PC-9 (cell line): ENCODE measurements at places on chromosomes 3 and 15.
A peak's percentile ranks its signal among the peaks of the same experiment; 100 is the strongest.

- DNase-seq, result no peak
Observed at GRCh38 chr15:58307313-58307961, 124.4 kb upstream of the LIPC start.

- no peak for DNase-seq
Observed at GRCh38 chr15:63200464-63201249, 11.3 kb downstream of the RAB8B start.

GRCh38 chr3:187210545-187211327, 13.4 kb downstream of the RTP1 start:
- no peak for DNase-seq

- DNase-seq, result peak; percentile 20
Observed at GRCh38 chr3:157175691-157176507, 16.0 kb upstream of the CCNL1 start.

DNA sequence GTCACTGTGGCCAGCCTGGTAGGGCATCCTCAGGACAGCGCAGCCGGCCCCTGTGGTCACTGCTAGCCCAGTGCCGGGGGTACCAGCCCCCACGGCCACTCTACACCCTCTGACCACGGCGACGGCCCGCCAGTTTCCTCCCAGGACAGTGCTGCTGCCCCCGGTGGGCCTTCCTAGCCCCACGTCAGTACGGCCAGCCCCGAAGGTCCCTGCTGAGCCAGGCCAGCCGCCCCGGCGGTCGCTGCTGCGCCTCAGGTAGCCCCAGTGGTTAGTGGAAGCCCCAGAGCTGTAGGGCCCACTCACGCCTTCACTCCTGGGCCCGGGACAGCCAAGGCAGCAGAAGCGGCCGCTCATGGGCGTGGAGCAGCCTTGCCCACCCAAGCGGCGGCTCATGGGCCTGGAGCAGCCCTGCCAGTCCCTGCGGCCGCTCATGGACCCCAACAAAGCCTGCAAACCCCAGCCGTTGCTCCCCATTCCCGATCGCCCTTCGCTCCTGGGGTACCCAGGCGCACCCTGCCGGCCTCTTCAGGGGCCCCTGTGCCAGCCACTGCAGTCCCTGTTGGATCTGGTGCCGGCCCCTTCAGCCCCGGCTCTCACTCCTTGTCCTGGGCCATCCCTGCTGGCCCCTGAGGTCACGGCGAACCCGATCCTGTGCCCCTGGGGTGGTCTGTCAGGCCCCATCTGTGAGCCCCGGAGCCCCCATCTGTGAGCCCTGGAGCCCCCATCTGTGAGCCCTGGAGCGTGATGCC, 9.5 kb upstream of the ROPN1B start:
- DNase-seq, result no peak

- no peak for DNase-seq
Observed at GRCh38 chr3:111534701-111535100, 7.3 kb upstream of the CD96 start.

DNA sequence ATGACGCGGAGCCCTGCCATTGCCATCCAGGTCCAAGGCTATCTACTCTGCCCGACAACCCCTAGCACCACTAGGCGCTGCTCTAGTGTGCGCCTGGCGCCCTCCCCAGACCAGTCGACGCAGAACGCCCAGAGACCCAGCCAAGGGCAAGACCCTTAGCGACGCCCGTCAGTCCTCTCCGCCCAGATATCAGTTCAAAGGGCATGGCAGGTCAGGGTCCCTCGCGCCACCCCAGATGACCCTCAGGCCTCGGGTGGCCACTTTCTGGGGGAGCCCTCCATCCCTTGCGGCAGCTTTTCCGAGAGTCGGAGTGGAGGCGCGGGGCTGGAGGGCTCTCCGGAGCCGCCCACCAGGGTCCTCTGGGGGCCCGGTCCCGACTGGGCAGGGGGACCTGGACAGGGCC, 371 bp upstream of the CLSTN2 start:
- no peak for DNase-seq

- DNase-seq, result no peak
Observed at GRCh38 chr3:12973827-12974226, 99.4 kb downstream of the IQSEC1 start.

DNA sequence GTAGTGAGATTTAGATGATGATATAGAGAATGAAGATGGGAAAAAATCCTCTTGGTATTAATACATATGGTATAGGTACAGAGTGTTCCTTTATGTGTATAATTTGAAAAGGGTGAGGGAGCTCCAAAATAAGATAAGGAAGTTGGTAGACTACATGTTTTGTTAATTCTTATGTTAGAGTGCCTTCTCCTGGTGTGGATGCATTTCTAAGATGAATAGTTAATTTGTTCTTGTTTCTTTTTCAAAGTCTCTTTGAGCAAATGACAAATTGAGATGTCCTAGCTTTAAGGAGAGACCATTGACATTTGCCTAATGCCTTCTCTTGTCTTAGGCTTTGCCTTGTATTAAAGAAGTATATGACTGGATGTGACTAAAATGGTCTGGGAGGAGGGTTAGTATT, 34.1 kb downstream of the AKAP13 start:
- DNase-seq, result no peak

- peak; percentile 94 for DNase-seq
Observed at GRCh38 chr3:119498186-119499011, at the start of gene TIMMDC1. TIMMDC1 (plus strand) TSS chr3:119498547; CDS start chr3:119498734, 187 bp downstream.

- no peak for DNase-seq
Observed at GRCh38 chr15:37044915-37045648, 55.3 kb downstream of the MEIS2 start.

DNA sequence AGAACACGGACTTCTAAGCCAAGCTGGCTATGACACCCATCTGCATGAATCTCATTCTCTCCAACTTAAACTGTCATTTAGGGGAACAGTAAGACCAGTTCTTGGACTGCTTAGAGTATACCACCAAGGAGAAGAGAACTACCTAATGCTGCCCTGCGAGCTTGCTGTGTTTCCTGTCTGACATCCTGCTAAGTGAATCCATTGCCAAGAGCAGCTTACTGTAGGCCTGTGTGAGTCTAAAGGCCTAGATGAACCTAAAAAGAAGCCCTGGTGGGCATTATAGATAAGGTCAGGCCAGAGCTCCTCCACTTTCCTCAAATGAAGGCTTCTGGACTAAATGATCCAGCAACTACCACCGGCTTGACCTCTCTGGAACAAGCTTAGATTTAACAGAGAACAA, 15.0 kb downstream of the LZTFL1 start:
- no peak for DNase-seq

DNA sequence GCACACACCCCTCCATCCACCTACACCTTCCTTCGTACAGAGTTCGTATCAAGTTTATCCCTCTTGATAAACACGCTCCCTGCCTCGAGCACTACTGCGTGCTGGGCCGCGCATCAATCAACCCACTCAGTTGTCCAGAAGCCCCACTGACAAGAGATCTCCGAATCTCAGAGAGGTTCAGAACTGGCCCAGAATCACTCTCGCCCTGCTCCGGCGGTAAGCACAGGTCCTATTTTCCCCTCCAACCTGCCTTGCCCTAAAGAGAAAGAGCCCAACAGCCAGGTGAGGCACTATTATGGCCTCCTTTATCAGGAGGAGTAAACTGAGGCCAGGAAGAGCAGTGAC, 494 bp upstream of the NISCH start:
- no peak for DNase-seq

- no peak for DNase-seq
Observed at GRCh38 chr3:58535531-58536500, 1.2 kb downstream of the ACOX2 start.

GRCh38 chr3:141366285-141367037, 1.8 kb upstream of the ZBTB38 start:
- DNase-seq, result peak; percentile 52

GRCh38 chr3:117547956-117548550, 838.5 kb downstream of the TUSC7 start:
- DNase-seq, result peak; percentile 67

DNA sequence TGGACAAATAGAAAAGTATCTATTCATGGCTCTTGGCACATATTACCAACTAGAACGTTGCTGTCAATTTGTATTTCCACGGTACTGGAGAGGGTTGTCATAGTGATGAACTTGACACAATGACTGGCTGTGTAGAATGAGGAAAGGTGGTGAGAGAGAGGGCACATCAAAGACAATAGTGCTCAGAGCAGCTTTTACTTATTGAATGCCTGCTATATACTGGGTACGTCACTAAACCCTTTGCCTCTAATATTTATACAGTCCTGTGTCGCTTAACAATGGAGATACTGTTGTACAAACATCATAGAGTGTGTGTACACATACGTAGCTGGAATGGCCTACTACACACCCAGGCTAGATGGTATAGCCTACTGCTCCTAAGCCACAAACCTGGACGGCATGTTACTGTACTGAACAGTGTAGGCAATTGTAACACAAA, 8.3 kb downstream of the TMPRSS7 start:
- DNase-seq, result no peak

GRCh38 chr3:30140356-30141075, 465.9 kb upstream of the TGFBR2 start:
- DNase-seq, result no peak

GRCh38 chr3:103873021-103873420, 1438.2 kb downstream of the ZPLD1 start:
- no peak for DNase-seq

GRCh38 chr3:119395923-119396358, 67.5 kb downstream of the TMEM39A start:
- no peak for DNase-seq

GRCh38 chr3:5874931-5875341, 687.4 kb downstream of the EDEM1 start:
- no peak for DNase-seq

DNA sequence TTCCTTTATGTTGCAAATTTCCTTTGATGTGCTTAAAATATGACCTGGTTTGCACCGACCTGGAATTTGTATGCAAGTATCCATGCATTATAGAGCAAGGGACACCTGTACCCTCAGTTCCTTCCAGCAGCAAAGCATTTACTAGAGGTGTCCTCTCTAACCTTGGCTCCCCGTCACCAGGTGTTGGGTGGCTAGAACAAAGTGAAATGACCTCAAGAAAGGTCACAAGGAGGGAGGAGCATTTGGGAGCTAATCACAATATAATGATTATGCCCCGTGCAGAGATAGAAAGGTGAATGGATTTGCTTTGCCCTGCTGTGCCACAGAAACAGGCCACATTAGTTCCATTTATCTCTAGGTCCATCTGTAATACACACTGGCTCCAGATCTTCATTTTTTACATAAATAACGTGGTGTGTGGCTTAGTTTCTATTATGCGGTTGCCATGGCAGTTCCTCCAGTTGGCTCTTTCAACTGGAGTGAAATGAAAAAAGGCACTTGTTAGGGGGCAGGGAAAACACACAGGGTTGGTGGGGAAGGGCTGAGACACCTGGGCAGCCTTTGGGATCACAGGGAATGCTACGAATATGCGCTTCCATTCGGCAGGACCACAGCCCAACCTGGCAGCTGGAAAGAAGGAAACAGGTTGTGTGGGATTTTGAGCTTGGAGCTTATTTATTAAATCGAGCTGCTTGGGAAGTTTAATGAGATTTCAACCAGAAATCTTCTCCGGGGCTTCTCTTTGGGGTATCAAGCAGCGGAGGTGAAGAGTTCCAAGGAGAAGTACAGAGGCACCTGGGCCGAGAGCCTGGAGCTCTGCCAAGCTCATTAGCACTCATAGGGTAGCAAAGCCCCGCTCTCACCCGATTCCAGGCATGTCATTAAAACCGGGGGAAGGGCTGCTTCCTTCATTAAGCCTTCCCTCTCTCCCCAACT, 233.5 kb upstream of the ST8SIA2 start:
- DNase-seq, result no peak

DNA sequence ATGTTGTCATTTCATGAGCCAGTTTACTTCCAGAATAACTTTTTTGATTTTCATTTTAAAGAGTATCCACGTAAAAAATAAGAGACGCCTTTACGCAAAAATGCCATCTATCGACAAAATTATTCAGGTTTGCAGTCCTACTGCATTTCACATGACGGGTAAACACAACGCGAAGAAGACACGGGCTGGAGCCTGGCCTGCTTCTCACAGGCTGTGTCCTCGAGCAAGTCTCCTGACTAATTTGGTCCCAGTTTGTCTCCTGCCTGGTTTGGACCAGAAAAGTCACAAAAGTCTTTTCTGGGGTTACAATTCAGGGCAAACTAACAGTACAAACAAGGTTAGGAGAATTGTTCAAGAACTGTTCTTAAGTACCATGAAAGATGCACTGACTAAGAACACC, 51.7 kb downstream of the CHSY1 start:
- DNase-seq, result no peak

DNA sequence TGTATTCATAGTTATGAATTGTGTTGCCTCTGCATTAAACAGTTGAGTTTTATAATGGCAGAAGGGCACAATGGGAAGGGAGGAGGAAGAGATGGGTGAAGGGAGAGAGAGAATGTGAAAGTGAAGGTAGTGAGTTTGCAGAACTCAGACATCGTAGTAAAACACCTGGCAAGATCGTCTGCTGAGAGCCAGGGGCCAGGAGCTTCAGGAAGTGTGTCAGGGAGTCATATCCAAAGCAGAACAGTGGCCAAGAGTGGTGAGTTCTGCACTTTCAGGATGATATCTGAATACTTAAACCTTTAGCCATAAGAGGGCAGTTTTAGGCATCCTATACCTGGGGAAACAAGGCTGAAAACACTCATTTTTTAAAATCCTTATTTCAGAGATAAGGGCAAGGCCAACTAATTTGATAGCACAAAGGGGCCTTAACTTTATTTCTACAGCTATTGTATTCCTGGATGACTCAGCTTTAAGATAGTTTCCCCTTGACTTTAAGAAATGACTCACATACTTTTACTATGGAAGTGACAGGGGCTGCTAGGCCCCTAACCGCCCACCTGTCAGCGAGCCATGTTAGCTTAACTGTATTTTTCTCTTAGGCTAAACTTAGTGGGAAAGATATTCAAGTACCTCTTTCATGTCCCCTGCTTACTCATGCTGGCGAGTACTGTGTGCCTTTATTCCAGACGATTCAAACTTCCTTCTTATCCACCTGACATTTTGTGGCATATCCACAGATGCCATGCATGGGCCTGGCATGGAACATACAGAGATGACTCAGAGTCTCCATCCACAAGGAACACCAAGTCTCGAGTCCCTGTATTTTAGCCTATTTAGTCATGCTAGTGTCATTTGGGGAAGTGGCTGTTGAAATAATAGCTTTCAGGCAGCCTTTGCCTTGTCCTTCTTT, 53.9 kb downstream of the RLBP1 start:
- peak; percentile 83 for DNase-seq

- no peak for DNase-seq
Observed at GRCh38 chr3:190644035-190644434, 130.2 kb downstream of the IL1RAP start.

GRCh38 chr15:60010858-60011257, 6.7 kb downstream of the FOXB1 start:
- no peak for DNase-seq

DNA sequence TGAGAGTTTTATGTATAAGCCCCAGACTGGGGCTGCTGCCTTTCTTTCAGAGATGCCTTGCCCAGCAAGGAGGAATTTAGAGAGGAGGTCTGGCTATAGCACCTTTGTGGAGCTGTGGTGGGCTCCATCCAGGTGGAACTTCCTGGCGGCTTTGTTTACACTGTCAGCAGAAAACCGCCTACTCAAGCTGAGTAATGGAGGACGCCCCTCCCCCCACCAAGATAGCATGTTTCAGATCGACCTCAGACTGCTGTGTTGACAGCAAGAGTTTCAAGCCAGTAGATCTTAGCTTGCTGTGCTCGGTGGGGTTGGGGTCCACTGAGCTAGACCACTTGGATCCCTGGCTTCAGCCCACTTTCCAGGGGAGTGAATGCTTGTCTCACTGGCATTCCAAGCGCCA, 155.6 kb downstream of the STXBP5L start:
- DNase-seq, result no peak
